ENCODE measurements at places on chromosomes 7 and 10.
A peak's percentile ranks its signal among the peaks of the same experiment; 100 is the strongest.

DNA sequence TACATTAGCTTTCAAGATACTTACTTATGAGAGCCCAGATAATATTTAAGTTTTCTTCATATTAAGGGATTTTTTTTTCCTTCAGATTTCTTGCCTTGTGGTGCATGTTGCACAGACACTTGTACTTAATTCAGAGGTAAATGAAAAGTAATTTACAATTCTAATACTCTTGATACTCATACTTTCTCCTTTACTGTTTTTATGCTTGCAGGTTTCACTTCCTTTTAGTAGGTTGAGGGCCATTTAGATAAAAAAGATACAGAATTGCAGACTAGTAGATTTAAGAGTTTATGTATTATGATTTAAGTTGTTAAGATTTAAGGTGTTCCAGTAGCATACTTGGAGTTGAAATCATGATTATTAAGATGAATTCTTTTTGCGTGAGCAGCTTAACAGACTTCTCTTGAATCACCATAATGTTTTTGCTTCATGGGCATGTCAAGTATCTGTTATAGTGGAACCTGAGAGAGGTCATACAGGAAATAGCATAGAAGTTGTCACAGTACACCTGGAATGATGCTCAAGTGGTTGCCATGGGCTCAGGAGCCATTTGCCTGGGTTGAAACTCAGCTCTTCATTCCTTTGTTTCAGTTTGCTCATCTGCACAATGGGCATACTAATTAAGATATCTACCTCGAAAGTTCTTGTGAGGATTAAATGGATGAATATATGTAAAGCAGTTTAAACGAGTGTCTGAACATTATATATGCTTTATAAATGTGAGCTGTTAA is 174.8 kb upstream of the PRPS1L1 start:
- DNase-seq: no peak

- no peak for DNase-seq
Observed at GRCh38 chr7:80653244-80653643, 14.8 kb downstream of the CD36 start.

DNA sequence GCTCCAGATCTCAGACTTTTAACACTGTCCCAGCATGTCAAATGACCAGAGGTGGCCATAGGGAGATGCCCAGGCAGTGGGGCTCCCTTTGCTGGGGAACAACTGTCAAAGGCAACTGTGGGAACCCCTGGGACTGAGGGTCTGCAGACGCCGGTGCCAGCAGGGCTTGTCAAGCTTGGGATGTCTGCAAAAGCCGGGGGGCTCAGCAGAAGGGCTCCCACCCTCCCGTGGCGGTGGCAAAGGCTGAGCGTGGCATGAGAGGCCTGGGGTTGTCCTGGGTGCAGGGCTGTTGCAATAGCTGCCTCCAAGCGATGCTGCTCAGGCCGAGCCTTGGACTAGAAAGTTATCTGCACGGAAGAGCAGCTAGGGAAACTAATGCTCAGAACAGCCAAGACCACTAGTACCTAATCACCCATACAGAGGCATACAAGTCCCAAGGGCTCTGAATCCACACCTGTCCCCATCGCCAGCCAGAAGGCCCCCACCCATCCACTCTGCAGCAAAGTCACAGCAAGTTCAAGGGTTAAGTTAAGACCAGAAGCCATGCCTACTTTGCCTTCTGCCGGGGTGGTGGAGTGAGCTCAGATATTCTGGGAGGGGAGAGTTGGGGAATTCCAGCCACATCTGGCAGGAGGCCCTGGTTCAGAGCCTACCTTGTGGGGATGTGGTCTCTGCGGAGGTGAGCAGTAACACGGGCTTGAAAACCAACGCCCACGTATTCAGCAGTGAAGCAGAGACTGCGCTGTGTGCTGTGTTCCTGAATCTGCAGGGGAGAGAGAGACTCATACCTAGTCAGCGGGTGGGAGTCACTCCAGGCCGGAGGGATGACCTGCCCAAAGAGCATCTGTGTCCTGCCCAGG is 4.6 kb downstream of the SH2B2 start:
- DNase-seq: no peak

- peak; percentile 55 for DNase-seq
Observed at GRCh38 chr7:134140889-134141867, 14.0 kb downstream of the LRGUK start.

- DNase-seq: no peak
Observed at GRCh38 chr10:106495931-106496330, 668.6 kb downstream of the SORCS1 start.

DNA sequence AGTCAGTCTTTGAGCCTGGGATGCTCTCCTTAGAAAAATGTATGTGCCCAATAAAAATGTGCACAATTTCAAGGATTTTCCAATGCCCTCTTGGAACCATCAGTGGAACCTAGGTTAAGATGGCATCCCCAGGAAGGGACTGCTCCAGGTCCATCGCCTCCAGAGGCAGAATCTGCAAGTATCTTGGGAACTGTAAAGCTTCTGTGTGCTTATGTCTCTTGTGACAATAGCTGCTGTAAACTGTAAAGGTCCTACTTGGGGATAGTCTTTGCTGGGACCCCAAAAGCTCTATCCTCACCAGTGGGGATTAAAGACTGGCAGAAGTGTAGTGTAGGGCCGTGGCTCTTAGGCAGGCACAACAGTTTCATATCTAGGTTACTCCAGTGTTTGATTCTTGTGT is 11.9 kb downstream of the DUSP5 start:
- DNase-seq: peak; percentile 7

GRCh38 chr10:4249841-4250586 is 465.0 kb upstream of the KLF6 start:
- DNase-seq: no peak

GRCh38 chr7:44236333-44236728 is 35.6 kb downstream of the YKT6 start:
- DNase-seq: no peak

DNA sequence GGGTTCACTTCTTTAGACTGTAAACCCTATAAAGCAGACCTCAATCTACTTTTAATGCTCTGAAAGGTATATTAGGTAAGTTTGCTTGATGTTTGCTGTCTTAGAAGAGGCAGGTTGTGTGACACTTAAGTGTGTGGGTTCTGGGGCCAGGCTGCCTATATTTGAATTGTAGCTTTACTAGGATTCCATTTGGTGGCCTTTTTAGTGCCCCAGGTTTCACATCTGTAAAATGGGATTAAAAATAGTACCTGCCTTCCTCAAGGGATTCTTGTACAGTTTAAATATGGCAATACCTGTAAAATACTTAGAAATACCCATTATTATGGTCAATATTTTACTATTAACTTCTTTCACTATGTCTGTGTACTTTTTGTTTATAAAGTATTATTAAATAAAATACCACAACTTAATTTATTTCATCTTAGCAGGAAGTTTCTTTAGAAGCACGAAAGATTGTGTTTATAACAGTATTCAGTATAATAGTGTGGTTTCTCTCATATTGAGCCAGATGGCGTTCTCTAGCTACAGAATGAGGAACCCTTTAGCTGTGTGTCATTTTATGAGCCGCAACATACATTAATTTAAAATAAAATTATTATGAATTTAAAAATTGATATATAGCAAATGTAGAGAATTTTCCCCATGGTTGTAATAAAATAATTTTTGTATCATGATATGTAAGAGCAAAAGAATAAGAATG is 94.2 kb downstream of the CDK14 start:
- no peak for DNase-seq

- DNase-seq: peak; percentile 11
Observed at GRCh38 chr10:71396084-71396710, 523 bp upstream of the CDH23 start.

DNA sequence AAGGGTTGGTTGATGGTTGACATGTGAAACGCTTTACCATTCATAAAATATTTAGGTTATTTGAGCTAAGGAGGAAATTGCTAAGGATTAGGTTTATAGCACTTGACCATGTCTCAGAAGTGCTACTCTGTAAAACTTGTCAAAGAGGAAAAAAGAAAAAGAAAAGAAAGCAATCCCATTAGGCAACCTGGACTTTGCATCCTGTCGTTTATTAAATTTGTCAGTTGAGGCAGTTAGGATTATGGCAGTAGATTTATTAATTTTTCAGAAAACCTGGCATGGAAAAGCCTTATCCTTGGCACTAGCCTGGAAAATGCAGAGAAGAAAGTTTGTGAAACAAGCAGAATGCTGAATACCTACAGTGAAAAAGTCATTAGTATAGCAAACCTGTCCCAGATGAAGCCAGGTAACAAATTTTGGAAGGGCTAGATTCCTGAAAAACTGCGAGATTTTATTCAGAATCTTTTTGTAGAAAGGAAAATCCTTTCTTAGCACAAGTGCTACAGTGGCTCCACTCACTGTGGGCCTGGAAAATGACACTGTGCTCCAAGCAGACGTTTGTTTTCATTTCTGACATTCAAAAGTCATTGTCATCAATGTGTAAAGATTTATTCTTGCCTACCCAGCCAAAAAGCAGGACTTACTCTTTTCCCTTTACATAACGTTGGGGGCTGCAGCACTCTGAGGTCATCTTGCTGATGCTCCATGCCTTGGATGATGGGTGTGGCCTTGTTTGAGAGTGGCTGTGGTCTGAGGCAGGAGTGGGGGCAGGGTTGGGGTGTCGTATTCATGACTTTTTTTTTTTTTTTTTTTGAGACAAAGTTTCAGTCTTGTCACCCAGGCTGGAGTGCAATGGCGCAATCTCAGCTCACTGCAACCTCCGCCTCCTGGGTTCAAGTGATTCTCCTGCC is 664.9 kb downstream of the SUGCT start:
- no peak for DNase-seq

DNA sequence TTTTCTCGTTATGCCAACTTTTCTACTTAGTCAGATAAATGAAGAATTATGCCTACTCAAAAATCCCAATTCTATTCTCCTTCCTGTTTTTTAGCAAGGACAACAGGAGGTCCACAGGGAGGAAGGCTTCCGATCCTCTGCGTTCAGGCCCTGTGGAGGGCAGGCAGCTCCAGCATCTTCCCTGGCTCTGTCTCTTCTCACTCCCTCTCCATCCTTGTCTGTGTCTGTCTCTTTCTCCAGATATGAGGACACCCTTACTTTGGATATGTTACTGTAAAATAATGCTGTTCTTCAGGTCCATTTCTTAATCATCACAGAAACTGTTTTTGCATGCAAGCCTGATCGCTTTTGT is 166.6 kb downstream of the ELMO1 start:
- no peak for DNase-seq

DNA sequence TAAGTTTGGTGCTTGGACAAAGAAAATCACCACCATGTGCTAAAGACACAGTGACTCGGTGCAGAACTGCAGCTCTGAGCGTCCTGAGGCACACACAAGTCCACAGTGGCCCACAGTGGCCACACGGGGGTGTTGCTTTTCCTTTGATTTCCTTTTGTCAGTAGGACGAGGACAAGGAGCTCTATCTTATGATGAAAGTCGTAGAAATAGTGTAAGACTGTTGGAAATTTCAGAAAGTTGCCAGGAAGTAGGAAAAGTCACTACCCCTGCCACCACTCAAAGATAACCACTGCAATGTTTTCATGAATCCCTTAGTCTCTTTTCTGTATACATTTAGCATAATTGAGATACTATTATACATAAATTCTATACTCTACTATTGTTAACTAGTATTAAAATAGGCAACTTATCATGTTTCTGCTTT is 146.0 kb downstream of the TNS3 start:
- peak; percentile 89 for DNase-seq

- no peak for DNase-seq
Observed at GRCh38 chr10:104218751-104219150, 13.4 kb downstream of the CFAP43 start.

DNA sequence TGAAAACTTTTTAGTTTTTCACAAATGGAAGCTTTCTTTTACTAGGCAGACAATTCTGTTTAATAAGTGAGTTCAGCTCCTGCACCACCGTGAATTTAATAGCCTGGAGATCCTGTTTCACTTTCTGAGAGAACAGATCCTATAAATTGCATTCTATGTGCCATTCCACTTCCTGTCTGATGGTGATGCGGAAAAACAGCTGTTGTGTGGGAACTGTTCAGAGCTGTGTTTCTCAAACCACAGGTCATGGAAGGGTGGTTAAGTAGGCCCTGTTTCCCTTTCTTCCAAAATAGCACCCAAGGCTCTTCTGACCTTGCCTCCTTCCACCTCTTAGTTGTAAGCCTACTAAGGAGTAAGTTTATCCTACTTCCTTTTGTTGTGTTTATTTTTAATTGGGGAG is 97.2 kb upstream of the DKK1 start:
- peak; percentile 86 for DNase-seq

GRCh38 chr7:77306231-77307067 is 106.8 kb upstream of the FGL2 start:
- no peak for DNase-seq

DNA sequence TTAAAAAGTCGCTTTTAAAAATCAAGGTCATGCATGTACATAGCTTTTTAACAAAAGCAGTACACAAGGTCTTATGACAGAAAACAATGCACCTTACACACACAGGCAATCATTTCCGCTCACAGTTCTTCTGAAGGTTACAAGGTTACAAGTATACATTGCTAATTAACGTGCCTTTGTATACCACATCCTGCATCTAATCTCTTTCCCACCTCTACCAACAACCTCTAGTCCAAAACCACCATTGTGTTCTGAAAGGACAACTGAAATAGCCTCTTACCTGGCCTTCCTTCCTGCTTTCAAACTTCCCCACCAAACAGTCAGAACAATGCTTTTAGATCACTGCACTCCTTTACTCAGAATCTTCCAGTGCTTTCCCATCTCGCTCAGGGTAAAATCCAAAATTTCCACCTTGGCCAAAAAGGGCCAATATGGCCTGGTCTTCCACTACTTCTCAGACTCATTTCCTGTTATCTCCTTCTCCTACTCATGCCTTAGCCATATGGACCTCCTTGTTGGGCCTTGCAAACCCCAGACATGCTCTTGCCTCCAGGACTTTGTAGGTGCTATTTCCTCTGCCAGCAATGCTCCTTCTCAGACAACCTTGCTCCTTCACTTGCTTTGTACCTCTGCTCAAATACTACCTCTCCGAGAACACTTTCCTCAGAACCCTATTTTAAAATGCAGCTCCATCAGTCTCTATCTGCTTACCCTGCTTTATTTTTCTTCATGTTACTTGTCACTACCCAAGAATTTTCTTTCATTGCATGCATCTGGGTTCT is 205.4 kb downstream of the DNAJC1 start:
- no peak for DNase-seq

DNA sequence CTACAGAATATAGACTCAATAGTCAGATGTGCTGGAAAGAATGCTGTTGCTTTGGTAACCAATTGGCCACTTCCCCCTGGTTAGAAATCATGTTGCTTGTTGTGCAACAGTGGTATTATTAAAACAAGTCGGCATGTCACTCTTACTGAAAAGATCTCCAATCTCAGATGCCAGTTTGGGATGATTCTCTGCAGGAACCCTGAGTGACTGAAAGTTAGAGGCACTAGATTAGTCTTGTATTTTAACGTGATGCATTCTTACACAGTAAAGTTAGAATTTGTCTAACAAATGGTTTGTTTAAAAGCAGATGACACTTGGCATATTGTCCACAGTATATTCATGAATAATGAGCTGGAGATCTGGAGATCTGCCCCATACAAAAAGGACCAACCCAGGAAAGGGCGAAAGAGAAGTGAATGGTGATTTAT is 287.6 kb downstream of the TWIST1 start:
- DNase-seq: peak; percentile 50

- no peak for DNase-seq
Observed at GRCh38 chr7:31027161-31027965, 24.7 kb upstream of the ADCYAP1R1 start.

All from astrocyte of the spinal cord (primary cell).